ENCODE measurements at places on chromosomes 6 and 20. TPM values are rescaled to one million over a fixed set of nuclear protein-coding genes. Genes with fewer than 3 reads are reported as not detected.
A peak's percentile ranks its signal among the peaks of the same experiment; 100 is the strongest.

GRCh38 chr20:53829255-53829723, 235.7 kb upstream of the ZNF217 start:
- DNase-seq, result peak; percentile 94

- no peak for DNase-seq
These were observed 29.4 kb upstream of the KIF3B start for GRCh38 chr20:32248043-32248442.

GRCh38 chr6:113258771-113259170, 598.4 kb upstream of the MARCKS start:
- DNase-seq, result no peak

GRCh38 chr6:11667876-11668275, 110.7 kb downstream of the ADTRP start:
- no peak for DNase-seq

GRCh38 chr6:134531611-134532010, 213.7 kb upstream of the SGK1 start:
- no peak for DNase-seq

DNA sequence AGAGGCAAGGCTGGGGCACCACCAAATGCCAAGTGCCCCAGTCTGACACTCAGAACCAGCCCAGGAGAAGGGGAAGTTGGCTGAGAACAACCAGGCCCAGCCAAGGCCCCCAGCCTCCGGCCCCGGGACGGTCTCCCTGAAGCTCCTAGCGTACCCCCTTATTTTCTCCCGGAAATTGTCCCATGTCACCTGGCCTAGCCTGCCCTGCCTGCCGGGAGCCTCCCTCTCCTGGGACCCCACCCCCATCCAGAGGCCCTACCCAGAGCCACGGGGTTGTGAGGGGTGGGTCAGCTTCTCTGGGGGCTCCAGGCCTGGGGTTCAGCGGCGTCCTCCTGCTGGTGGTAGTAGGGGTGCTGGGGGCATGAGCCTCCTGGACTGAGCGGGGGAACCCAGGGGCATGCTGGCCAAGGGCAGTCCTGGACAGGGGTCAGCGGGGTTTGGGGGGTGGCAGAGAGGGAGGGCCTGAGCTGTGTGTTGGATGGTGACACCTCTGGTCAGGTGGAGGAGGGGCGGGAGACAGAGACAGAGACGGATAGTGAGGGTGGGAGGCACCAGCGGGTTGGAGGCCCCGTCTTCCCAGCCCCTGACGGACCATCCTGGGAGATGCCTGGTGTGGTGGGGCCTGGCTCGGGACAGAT, 7.9 kb upstream of the SLCO4A1 start:
- no peak for DNase-seq

DNA sequence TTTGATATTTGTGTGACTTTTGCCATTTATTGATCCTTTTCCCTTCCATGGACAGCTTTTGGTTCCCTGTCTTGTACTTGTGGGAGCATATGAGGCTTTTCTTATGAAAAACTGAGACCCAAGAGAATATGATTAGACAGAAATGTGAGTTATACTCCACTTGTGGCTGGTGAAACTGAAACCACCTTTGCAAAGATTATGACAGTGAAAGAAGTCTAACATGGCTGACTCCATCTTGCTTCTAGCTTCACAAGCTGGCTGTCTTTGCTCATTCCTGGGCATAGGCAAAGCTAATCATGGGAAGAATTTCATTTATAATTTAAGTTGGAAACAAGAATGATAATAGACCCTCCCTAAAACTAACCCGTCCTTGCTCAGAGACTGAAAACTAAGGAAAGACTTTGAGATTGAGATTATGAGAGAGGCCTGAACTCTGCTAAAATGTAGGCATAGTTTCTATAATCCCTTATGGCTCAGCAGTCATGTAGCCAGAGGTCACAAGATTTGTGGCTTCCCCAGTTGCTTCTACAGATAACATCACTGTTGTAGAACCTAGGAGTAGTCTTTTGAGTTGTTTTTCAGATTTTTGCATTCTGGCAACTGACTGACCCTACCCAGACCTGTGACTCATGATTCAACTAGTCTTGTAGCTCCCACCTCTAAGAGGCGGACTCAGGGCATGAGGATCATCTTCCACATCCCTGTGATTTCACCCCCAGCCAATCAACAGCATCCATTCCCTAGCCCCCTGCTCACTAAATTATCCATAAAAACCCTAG, 50.9 kb upstream of the CD2AP start:
- no peak for DNase-seq

DNA sequence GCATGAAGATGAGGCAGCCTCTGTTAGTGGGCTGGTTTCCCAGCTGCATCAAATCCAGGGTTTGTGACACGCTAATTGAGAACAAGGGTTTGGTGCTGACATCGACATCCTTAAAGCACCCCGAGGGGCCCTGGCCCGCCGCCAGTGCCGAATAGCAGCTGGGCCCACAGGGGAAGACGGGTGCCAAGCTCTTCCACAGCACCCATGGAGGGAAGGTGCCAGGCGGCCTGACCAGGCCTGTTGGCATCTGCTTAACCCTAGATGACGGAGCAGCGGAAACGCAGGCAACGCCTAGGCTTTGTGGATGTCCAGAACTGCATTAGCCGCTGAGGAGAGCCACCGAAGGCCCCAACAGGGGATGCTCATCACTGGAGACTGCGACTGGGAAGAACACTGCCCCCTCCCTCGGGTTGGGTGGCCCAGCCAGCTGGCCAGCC, 16.0 kb downstream of the UQCC2 start:
- no peak for DNase-seq

GRCh38 chr6:31892821-31893220, 4.7 kb downstream of the EHMT2 start:
- no peak for DNase-seq

GRCh38 chr6:133995758-133996157, 42.7 kb downstream of the TBPL1 start:
- DNase-seq, result no peak

DNA sequence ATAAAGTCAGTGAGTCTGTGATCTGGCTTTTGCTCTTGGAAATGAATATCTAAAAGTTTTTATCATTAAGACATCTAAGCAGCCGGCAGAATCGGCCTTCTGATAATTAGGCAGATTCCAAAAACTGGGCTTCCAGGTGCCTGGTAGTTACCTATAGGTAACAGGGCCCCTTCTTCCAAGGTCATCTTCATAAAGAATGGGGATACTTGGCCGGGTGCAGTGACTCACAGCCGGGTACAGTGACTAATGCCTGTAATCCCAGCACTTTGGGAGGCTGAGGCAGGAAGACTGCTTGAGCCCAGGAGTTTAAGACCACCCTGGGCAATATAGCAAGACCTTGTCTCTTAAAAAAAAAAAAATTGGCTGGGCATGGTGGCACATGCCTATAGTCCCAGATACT, 12.9 kb upstream of the RBL1 start:
- DNase-seq, result peak; percentile 25

DNA sequence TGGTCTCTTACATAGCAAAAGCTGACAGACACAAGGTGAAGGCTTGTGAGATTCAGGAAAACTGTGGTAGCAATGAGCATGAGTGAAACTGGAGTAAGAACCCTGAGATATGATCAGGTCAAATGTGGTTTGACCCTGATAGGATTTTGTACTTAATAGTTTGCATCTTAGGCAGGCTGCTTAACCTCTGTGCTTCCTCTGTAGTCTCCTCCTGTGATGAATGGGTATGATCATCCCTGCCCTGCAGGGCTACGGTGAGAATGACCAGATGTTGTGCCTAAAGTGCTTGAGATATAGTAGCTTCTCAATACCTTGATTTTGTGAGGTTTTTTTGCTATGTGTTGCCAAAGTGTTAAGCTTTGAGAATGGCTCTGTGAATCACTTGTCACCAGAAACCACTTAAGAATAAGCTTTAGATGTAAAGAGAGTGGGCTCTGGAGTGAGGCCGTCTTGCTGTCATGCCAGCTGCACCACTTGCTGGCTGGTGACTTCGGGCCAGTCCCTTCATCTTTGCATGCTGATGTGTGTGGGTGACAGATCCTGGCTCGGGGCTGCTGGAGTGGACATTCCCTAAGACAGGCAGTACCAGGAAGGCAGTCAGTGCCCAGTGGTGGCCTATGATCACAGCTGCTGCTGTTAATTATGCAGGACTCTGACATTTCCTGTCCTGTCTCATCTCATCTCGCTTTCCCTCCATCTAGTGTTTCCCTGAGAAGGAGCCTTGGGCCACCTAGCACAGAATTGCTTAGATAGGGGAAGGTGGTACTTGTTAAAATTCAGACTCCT, 254.7 kb downstream of the NFATC2 start:
- DNase-seq, result no peak

- DNase-seq, result no peak
These were observed 623.9 kb downstream of the KIF16B start for GRCh38 chr20:15949391-15949790.

TOMM34 gene
- total RNA-seq, result 55.5 TPM

ESR1 gene
- total RNA-seq, result 0.05 TPM

POPDC3 gene
- total RNA-seq, result 7.3 TPM

UNC5CL gene
- 0.19 TPM for total RNA-seq

AIG1 gene
- 120 TPM for total RNA-seq

TSPO2 gene
- not detected for total RNA-seq

FAM217A gene
- total RNA-seq, result not detected
